ENCODE measurements at places on chromosomes 13 and 19.

GRCh38 chr13:26872525-26873385, 112.2 kb upstream of the GPR12 start:
- peak; percentile 43 for DNase-seq

DNA sequence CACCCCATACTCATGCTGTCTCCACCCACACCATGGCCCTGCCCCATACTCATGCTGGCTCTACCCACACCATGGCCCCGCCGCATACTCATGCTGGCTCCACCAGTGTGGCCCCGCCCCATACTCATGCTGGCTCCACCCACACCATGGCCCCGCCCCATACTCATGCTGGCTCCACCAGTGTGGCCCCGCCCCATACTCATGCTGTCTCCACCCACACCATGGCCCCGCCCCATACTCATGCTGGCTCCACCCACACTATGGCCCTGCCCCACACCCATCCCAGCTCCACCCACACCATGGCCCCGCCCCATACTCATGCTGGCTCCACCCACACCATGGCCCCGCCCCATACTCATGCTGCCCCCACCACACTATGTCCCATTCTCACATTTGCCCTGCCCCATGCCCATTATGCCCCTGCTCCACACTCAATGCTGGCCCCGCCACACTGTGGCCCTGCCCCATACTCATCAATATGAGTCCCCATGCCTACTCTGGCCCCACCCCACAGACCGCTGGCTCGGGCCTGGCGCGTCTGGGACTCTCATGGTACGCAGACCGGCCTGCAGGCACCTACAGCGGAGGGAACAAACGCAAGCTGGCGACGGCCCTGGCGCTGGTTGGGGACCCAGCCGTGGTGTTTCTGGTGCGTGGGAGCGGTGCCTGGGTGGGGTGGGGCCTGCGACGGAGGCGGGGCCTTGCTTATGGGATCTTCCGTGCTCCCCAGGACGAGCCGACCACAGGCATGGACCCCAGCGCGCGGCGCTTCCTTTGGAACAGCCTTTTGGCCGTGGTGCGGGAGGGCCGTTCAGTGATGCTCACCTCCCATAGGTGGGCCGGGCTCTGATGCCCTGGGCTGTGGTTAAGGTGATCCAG, 3.7 kb upstream of the ARHGAP45 start:
- DNase-seq, result no peak

DNA sequence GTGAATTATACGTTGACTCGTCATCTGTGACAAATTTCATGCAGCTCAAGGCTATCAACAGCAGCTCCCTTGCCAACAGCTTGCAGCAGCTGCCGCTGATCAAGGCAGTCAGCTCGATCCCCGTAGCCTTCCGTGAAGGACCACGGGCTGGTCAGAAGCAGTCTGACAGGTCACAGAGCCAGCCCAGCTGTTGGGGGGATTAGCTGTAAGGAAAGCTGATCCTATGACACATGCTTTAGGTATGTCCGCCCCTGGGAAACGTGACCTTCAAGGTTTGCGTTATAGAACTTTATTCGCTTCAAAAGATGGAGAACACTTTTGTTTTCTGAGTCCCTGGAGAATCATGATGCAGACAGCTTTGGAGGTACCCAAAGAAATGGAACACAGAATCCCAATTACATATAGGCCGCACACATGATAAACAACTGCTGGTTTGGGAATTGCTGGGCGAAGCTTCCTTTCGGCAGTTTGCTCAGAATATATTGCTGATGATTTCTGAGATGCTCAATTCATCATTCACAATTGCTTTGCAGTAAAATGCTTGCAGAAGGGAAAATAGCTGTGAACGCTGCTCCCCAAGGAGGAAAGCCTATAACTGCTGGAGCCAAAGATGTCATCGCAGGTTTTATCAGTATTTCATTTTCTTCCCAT, 62.6 kb upstream of the USP29 start:
- no peak for DNase-seq

DNA sequence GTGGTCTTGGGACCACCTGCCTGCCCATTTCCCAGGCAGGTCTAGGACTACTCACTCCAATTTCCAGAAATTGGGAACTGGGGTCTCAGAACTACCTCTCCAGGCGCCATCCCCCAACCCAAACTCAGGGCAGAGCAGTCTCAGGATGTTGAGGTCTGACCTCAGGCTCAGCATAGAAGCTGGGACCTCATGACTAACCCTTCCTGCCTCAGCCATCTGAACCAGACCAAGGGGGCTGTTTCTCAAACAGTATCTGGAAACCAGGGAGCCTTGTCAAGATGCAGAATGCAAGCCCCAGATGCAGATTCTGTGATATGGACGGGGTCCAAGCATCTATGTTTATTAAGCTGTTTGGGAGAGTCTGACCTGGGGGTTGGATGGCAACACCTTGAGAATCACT, 1.3 kb downstream of the FBXW9 start:
- DNase-seq, result no peak

DNA sequence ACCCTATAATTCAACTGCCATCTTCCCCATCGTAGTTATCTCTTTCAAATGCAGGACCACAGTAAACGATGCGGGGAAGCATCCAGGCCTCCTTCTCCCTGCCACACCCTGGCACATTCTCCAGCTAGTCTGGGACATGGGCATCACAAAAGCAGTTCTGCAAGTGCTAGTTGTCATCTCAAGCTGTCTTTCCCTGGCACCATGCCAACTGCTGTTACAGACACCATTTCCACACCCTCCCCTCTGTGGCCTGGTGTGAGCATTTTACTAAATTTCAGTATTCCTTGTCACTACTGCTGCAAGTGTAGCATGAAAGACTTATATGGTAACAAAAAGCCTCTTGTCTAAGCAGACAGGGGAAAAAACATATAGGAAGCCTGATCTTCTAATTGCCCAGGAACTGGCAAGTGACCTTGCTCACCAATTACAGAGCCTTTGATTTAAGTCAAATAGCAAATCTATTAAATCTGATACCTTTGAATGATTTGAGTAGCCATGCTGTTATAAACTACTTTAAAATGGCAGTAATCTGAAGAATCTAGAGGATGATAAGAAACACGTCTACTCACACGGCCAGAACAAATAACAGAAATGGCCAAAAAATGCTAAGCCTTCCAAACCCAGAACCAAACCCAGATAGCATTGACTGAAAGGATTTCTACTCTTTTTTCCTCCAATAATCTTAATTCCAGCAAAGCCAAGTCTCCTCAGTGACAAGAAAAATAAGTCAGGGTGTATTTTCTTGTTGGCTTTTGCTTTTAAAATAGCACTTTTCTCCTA, 179.0 kb downstream of the NUFIP1 start:
- DNase-seq, result no peak

Data from activated CD8-positive, alpha-beta memory T cell treated with anti-CD3 and anti-CD28 coated beads, Interleukin-2, amount 50 U/mL, for 4 hours (primary cell).